Cortex of kidney (tissue), 1 donor: ENCODE measurements at places on chromosomes 3 and 15.

DNA sequence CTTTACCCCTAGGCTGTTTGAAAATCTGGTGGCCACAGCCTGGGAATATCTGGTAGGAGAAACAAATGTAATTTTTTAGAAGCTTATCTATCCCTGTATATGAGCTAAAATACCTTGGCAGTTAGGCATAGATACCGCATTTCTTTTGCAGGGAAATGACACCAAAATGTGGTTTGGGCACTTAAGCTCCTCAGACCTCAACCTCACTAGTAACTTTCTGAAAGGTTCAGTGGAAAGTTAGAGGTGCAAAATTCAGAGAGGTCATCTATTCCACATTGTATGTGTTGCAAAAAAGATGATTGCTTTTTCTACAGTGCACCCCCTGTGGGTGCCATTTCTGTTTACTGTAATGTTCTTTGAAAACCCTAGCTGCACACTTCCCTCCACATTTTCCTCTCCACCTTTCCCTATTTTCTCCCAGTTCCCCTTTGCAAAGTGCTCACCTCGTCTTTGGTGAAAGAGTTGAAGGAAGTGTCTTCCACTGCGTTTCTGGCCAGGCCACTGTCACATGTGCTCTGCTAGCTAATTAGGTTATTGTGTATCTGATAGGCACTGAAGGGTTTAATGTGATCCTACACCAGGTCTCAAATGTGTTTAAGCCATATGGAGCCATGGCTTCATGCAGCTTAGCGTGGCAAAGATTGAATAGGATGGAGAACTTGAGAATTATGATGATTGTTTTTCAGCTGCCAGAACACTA, 1.3 kb downstream of the SACM1L start:
- DNase-seq, result no peak

- no peak for DNase-seq
Observed at GRCh38 chr15:22810853-22811338, 24.5 kb downstream of the NIPA1 start.

- DNase-seq, result no peak
Observed at GRCh38 chr3:39208463-39209055, 16.2 kb upstream of the XIRP1 start.

GRCh38 chr15:75840659-75841058, 2.6 kb upstream of the UBE2Q2 start:
- DNase-seq, result no peak

GRCh38 chr3:185807445-185808068, 17.3 kb downstream of the IGF2BP2 start:
- DNase-seq, result no peak

- no peak for DNase-seq
Observed at GRCh38 chr3:105752791-105753415, 115.9 kb downstream of the CBLB start.

GRCh38 chr15:79094611-79095021, 4.0 kb upstream of the RASGRF1 start:
- DNase-seq, result no peak

- DNase-seq, result no peak
Observed at GRCh38 chr3:13045904-13046568, 27.2 kb downstream of the IQSEC1 start.

DNA sequence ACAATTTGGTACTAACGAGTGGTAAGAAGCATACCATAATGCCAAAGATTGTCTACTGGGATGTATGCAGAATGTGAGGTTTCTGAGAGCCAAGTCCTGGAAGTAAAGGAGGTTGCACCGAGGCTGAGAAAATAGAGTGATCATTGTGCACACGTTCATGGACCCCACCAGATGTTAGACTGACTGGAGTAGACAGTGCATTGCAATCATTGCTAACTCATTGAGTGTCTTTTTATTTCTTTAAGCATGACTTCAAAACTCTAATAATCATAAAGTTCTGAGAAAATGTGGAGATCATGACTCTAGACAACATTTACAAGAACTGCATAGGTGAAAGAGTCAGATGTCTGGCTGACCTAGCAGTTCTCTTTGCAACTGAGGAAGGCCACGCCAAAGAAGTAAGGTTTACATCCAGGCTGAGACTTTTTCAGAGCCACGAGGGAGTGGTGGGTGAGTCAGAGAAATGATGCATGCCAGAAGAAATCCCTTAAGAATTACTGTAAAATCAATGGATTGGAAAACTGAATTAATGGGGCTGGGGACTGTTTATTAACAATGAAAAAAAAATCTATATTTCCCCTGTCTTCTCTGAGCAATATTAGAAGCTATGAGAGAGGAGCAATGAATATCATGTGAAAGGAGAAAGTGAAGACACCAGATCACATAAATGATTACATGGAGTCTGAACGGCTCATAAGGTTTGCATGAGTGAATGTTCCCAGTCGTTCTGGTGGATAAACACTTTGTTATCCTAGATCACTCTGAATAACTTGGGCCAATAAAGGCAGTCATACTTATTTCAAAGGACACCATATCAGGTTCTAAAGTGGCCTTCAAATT, 76.0 kb upstream of the SLC25A26 start:
- no peak for DNase-seq

DNA sequence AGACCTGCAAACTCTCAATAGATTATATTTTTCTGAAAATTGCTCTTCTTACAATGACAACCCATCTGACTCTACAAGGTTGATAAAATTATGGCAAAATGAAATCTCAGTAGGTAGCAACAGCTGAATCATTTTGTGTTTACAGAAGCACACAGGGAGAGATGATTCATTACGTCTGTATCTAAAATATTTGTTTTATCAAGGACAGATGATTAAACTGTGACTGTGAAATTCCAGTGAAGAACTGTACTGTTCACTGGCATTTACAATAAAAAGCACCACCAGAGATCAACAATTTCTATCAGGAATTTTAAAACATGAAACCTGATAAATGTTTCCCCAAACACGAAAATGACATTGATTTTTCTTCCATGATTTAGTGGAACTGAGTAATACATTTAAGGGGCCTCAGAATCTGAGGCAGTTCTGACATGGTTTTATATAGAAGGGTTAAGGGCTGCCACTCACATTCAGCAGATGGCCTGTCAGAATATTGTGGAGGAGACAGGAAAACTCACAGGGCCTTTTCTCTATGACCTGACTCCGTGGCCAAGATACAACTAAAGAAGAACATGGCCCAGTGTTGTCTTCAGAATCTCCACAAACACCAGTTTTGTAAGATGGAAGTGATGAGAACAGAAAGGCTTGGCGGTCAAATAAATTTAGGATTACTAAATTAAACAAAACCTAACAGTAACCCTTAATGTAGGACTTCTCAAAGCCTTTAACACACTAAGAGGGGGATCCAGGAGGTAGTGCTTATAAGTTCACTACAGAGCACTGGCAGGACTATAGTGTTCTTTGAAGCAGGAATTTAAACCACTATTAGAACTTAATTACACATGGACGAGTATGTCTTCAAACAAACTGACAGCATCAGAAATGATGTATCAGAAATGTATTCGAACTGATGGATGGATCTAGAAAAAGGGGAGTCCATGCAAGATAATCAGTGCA, 25.9 kb downstream of the RAD18 start:
- DNase-seq, result no peak

DNA sequence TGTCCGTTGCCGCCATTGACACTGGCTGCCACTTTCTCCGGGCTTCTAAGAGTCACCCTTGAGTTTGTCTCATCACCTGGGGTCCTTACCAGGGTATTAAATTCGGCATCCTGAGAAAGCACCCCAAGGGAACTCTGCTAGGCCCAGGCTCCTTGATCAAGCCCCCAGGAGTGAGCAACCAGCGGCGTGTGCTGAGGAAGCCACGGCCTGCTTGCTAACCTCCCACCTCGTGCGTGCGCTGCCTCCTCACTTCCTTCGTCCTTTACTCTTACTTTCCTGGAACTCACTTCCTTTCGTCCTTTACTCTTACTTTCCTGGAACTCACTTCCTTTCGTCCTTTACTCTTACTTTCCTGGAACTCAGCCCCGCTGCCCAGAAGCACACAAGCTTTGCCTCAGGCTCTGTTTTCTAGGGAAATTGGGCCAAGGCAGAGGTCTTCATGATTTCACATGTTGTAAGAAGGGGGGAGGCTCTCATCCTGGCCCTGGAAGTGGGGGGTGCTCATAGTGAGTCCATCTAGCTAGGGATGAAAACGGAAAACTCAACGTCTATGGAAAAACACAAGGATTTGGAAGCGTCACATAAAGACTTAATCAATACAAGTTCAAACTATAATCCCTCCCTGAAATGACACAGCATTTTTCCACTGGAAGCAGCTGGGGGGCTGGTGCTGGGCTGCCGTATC, 36.7 kb upstream of the BDH1 start:
- no peak for DNase-seq
